Activated CD4-positive, alpha-beta T cell treated with anti-CD3 and anti-CD28 coated beads, Interleukin-2, amount 50 U/mL, for 4 hours (primary cell): ENCODE measurements at places on chromosomes 12 and 14.

DNA sequence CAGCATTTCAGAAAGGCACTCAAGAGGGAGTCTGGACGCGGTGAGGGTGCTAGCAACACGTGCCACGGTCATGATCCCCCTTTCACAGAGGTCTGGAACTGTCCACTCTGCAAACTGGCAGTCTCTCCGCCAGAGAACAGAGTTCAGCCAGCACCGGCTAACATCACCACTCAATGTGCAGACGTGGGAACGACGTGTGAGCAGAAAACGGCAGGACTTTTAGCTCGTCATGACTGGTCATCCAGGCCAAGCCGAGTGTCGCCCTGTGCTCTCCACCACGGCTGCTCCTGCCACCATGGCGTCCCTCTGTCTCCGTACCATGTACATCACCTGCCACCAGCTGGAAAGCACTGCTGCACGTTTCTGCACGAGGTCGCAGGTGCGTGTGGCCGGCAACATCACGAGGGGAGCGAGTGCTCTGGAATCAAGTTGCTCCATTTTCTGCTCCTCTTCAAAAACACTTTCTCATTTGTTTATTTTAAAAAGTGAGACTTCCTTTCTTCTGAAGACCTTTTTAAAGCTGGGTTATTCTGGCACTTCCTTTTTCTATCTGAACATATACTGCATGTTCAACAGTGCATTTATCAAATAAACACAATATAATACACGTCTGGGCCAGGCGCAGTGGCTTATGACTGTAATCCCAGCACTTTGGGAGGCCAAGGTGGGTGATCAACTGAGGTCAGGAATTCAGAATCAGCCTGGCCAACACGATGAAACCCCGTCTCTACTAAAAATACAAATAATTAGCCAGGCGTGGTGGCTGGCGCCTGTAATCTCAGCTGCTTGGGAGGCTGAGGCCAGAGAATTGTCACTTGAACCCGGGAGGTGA, 28.0 kb downstream of the SLC15A4 start:
- DNase-seq = no peak

DNA sequence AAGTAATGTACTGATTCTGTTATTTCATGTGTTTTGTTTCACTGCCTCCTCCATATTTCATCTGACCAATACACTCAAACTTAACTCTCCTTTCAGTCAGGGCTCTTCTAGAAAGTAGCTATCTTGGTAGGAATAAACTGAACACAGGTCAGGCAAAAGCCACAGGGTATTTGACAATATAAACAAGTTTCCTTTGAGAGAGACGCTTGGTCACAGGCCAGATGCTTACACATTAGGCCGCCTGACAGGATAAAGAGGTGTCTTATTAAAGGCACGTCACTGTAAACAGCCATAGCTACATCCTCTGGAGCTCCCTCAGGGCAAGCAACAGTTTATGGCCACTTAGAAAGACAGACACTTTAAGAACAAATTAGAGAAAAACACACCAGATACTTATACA, 607.5 kb downstream of the SLC6A15 start:
- DNase-seq = no peak

- no peak for DNase-seq
These were observed 43.0 kb downstream of the NGB start for GRCh38 chr14:77228056-77228455.

GRCh38 chr14:31967669-31967975, 109.5 kb upstream of the ARHGAP5 start:
- no peak for DNase-seq

GRCh38 chr12:29957835-29958234, 174.1 kb upstream of the TMTC1 start:
- no peak for DNase-seq

DNA sequence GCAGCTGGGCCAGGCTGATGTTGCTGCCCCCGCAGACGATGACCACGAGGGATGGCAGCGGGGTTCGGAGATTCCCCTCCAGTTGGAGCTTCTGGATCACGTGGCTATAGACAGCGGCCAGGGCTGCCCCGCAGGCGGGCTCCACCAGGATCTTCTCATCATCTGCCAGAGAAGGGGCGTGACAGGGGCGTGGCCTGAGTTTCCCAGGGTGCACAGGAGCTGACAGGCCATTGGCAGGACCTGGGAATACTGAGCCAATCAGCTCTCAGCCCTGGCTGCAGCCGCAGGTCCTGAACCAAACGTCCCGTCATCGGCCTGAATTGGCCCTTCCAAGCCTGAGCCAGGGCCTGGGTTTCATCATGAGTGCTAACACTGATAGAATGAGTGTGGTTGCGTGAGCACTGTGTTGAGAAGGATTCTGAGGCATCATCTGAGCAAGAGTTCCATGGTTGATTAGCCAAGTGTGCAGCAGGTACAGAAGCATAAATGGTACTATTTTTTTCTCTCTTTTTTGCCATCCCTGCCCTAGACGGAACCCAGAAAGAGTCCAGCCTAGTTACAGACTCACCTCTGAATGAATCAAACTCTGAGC, 10.6 kb downstream of the SDS start:
- no peak for DNase-seq

GRCh38 chr12:6067152-6067916, 57.1 kb downstream of the VWF start:
- DNase-seq = no peak

DNA sequence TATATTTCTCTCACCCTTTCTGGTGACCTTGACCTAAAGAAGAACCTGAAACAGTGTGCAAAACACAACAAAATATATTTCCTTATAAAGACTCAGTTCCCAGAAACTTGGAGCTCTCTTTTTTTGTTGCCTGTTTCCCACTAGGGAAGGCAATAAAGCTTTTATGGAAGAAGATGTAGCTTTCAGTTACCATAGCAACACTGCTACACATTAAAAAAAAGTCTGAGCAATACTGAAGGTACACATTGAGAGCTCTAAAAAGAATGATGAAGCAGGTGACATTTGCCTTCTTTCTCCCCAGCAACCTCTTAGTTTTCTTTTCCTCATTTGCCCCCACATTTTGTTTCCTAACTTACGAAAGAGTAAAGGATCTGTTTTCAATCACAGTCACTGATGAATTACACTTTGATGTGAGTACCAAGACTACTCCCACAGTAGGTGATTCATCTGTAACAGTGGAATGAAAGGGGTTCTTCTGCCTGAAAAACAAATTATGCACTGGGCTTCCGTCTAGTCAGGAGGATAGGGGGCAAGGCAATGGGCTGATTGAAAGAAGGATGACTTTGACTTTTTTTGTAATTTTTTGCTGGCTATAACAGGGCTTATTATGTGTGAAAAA, 1.1 kb upstream of the CATSPERB start:
- no peak for DNase-seq

DNA sequence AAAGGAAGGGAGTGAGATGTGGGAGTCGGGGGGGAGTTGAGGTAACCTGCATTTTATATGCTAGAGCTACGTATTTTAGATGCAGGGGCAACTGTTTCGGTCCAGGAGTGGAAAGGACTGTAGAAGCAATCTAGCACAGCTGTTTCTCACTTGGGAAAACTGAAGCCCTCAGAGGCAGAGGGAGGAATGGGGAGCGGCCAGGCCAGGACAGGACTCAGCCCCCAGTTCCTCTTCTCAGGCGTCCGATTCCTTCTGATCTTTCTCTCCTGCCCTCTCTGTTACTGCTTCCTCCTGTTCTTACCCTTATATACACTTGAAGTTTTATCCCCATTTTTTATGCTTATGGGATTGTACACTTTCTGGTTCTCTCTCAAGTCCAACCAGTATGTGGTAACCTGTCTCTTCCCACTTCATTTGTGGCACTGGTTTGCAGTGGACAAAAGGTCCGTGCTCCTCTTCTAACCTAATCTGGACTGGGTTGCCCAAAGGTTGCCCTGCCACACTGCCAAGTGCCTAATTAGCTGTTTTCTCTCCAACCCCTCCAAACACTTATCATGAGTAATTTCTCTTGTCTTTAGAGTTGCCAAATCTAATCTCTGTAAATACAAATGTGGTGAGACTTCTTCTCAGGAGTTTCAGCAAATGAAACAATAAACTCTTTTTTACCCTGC, 16.2 kb downstream of the LPCAT3 start:
- DNase-seq = no peak

DNA sequence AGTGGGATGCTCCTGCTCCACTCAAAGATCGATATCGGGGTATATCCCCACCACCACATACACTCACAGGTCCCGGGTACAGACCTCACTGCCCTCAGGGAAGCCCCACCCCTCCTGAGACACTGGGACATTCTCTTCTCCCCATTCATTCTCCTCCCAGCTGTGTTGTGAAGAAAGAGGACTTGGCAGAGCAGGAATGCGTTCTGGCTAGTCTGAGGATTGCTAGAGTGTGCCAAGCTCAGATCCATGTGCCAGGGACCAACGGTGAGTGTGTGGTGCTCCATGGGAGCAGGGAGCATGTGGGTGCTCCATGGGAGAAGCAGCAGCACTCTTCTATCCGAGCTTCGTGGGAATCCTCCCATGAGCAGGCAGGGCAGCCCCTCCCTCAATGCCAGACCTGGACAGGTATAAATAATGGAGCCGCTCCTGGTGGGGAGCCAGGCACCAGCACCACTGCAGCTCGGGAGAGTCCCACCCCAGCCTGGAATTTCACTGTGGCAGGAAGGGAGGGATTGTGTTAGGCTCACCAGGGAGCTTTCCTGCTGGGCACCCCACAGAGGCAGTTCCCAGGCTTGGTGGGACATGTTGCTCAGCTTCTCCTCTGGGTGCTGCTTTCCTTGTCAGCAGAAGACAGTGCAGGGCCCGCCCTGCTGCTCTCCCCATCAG, 2.3 kb upstream of the KRT5 start:
- DNase-seq = no peak

GRCh38 chr14:55604488-55604887, 24.5 kb downstream of the KTN1 start:
- no peak for DNase-seq

GRCh38 chr14:76576047-76576741, 185.1 kb upstream of the VASH1 start:
- DNase-seq = no peak

- DNase-seq = no peak
These were observed 18.8 kb upstream of the SDR39U1 start for GRCh38 chr14:24461336-24461735.

DNA sequence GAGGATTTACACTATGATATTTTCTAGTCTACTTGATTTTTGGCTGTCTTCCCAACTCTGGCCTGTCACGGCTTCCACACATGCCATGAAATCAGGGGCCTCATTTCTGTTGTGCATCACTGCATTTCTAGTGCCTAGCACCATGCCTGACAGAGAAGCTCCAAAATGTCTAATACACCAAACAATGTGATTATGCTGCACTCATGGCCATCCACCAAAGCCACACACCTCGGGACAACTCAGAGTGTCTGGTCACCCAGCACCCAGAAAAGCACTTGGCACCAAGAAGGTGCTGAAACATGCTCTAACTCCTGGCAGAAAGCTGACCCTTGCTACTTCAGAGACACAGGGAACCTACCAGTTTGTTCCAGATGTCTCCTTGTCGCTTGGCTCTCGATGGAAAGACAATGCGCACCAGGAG, 11.3 kb downstream of the GCN1 start:
- no peak for DNase-seq

DNA sequence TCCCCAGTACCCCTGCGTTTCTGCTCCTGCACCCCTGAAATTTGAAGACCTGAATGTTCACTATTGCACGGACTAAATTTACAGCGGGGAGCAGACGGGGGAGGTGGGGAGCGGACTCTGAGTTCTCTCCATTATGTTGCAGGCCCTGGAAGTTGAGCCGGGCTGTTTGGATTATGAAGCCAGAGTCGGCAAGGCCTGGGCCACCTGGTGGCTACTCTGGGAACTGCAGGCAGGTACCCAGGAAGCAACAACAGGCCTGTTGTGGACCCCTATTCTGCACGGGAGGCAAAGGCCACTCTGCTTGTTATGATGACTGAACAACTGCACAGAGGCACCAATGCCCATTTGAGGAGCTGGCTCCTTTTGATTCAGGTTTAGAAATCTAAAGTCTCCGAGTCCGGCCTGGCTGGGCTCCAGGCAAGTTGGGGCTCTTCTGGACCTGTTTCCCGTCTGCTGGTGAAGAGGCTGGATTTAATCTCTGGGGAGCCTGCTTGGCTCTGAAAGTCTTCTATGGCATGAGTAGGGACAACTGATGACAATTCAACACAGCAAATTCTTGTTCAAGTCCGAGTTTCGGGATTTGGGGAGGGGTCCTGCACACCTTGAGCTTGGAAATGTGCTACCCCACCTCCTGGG, 34.1 kb upstream of the FAM181A start:
- peak; percentile 59 for DNase-seq

GRCh38 chr12:49867570-49868341, 24.9 kb upstream of the BCDIN3D start:
- DNase-seq = no peak
